ENCODE measurements at places on chromosomes 4 and X.

- no peak for DNase-seq
Measured at GRCh38 chrX:38699696-38700095, 101.6 kb upstream of the MID1IP1 start.

DNA sequence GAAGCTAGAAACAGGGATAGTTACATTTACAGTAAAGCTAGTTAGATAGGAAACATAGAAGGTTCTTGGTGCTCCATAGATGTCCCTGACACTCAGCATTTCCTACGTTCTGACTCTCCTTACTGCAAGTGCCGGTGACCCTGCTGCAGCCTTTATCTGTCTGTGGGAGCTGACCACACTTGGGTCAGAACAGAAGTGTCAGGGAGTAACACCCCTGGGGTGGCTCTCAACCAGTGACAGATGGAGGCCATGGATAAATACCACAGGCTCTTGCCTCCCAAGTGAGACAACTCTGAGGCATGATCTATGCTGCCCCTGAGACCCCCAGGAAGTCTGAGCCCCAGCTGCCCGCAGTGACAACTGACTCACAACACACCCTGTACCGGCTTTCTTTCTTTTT is 69.8 kb downstream of the ANXA3 start:
- DNase-seq: no peak

GRCh38 chrX:22135994-22136684 is 104.0 kb downstream of the PHEX start:
- no peak for DNase-seq

DNA sequence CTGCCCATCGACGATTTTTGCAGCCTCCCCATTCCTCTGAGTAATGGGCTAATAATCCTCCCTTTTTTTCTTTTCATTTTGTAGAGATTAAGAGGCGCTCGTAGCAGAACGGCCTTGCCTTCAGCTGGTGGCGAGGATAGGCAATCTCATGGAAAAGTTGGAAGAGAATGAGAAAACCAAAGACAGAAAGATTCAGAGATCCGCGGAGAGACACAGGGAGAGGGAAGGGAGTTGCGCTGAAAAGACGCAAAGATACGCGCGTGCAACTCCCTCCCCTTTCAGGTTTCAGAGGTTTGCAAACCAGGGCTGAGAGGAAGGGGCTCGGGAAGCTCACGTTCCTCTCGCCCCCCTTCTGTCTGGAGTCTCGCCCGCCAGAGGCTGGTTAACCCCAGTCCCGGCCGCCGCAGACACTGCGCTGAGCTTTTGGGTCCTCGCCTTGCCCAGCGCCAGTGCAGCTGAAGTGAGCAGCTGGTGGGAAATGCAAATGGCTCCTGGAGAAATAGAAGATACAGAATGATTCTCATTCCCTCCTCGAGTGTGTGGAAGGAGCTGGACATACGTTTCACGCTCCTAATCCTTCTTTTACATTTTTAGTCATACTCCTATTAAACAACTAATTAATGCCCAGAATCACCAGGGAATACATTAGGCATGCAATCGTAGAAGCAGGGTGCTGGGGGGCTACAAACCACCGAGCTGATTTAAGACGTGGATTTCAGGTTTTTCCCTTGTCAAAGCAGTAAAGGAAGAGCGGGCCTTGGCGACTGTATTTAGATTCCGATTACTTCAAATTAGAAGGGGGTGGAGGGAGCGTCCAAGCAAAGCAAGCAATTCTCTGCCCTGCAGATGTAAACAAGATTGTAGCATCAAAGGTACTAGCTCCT is 16.6 kb upstream of the PITX2 start:
- no peak for DNase-seq

DNA sequence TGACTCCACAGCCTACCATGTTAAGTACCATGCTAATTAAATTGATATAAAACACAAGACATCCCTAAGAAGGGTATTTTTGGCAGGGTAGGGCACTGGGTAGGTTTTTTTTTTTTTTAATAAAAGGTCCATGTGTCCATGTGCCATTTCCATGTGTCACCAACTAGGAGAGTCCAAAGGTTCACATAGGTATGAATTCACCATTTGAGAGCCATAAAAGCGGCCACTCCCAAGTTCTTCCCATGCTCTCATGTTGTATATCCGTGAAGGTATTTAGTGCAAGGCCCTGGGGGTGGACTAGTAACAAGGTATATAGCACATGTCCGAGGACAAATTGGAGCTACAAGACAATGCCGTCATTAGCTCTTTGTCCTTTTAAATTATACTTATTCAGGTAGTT is 107.3 kb downstream of the PDE5A start:
- DNase-seq: no peak
